Vagina (tissue), 2 donors: ENCODE measurements at places on chromosomes 4 and X.

DNA sequence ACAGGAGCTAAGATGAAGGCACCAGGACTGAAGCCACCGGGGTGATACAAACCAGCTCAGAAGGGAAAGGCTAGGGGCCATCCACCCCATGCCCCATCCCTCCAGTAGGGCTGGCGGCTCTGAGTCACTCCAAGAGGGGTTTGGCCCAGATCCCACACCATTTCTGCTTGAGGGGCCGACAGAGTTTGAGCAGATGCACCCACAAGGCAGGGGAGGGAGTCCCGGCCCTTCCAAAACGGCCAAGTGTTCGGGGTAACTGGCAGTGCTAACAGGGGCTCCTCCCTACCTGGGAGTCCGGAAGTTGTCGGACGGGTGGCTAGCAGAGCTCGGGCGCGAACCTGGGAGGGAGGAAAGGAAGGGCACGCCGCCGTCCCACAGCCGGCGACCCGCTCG, 412 bp downstream of the SLC10A3 start:
- no peak for DNase-seq

- DNase-seq = no peak
Observed at GRCh38 chr4:10810411-10810810, 125.8 kb upstream of the CLNK start.

GRCh38 chr4:126853715-126854114, 779.0 kb upstream of the INTU start:
- DNase-seq = no peak

DNA sequence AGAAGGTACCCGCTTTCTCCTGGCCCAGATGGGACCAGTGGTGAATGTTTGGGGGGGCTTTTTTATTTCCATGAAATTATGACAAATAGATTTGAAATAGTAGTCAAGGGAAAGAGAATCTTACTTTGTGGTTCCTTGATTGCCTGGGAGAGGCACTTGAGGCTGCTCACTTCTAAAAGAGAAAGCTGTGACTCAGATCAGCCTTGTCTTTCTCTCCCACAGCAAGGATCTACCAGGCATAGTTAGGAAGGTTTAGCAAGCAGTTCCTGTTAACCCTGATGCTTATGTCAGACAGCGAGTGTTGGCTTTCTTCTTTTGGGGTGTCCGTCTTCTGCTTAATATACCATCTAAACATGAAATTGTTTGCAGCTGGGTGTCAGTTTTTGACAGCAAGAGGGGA, 114.5 kb downstream of the TSPAN7 start:
- no peak for DNase-seq

DNA sequence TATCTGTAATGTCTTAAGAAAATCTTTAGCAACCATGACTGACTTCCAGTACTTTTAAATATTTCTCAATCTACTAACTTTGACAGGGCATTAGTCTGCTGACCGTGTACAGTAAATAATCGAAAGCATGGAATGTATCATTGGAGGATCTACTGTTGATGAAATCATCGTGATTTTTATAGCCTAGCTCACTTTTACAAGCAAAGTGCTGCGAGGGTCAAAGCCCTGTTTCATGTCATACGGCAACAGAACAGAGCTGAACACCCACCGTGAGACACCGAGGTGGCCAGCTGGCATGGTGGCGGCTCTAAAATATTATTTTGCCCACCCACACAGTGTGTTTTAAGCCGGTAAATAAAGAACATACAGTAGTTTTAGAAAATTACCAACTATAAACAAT, 679.3 kb downstream of the FAT4 start:
- DNase-seq = no peak

DNA sequence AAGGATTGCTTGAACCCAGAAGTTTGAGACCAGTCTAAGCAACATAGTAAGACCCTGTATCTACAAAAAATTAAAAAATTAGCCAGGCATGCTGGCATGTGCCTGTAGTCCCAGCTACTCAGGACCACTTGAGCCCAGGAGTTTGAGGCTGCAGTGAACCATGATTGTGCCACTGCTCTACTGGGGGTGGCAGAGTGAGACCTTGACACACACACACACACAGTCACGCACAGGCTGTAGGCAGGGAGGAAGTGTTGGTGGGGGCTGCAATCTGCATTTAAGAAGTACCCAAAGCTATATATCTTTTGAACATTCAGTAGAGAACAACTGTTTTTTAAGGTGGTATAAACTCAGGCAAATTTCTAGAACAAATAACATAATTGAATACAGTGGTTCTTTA, 7.2 kb downstream of the SCRG1 start:
- no peak for DNase-seq

- no peak for DNase-seq
Observed at GRCh38 chr4:52911684-52912294, 49.7 kb downstream of the RASL11B start.

DNA sequence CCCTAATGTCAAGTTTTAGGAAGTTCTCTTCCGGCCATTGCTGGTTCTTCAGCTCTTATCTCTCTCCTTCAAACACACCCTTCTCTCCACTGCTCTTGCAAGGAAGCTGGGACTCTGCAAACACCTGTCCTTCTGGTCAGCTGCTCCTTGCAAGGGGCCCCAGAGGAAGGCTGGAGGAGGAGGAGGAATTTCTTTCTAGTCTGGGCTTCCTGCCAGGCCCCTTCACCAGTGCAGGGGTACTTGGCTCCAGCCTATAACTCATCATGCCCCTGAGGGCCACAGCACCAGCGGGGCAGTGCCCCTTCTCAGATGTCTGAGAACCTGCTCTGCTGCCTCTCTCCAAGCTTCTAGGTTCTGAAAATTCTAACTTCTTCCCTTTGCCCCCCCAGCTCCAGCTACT, 46.7 kb downstream of the REELD1 start:
- DNase-seq = no peak

DNA sequence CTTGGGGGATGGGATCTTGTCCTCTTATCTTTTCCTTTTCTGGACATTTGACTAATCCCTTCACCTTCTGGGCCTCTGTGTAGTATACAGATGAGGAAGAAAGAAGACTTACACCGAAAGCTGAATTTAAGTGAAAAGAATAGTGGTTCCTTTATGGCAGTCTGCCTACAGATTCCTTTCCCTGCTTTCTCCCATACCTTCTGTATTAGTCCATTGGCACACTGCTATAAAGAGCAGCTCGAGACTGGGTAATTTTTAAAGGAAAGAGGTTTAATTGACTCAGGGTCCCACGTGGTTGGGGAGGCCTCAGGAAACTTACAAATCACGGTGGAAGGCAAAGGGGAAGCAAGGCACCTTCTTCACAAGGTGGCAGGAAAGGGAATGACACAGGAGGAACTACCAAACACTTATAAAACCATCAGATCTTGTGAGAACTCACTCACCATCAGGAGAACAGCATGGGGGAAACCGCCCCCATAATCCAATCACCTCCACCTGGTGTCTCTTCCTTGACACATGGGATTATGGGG, 34.0 kb upstream of the CD38 start:
- no peak for DNase-seq

GRCh38 chrX:4825550-4825949, 1112.1 kb upstream of the PRKX start:
- no peak for DNase-seq

- DNase-seq = no peak
Observed at GRCh38 chr4:145414841-145415240, 66.8 kb upstream of the SMAD1 start.

GRCh38 chr4:150584111-150584915, 2.4 kb downstream of the MAB21L2 start:
- no peak for DNase-seq

DNA sequence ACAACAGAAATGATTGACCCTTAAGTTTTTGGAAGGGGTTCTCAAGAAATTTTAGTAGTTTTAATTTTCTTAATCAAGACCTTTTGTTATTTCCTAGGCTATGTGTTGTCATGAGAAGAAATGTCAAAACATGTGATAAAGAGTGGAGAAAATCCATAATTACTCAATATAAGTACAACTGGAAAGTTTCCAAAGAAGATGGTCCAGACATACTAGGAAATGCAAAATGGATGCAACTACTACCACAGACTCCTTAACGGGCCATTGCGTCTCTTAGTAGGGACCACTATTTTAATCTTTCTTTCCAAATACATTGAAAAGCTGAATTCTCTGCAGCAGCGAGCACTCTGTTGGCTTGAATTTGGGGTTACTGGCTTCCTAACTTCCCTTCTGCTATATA, 148.8 kb downstream of the NWD2 start:
- no peak for DNase-seq

DNA sequence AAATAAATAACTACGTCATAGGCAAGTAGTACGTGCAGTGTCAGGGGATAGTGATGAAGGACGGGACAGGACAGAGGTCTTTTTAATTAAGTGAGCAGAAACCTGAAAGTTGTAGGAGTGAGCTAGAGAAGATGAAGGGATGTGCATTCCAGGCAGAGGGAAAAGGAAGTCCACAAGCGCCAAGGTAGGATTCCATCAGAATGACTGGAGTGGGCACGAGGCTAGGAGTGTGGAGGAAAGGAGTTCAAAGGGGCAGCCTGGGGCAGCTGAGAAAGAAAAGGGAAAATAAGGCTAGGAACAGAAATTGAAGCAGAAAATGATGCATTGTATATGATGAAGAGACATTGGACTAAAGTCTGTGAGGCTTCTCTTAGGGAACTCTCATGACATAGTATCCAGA, 192.2 kb upstream of the TLL1 start:
- DNase-seq = no peak

GRCh38 chr4:55762819-55763218, 56.8 kb upstream of the EXOC1L start:
- DNase-seq = no peak

GRCh38 chr4:45650545-45650944, 473.3 kb downstream of the GABRG1 start:
- no peak for DNase-seq

DNA sequence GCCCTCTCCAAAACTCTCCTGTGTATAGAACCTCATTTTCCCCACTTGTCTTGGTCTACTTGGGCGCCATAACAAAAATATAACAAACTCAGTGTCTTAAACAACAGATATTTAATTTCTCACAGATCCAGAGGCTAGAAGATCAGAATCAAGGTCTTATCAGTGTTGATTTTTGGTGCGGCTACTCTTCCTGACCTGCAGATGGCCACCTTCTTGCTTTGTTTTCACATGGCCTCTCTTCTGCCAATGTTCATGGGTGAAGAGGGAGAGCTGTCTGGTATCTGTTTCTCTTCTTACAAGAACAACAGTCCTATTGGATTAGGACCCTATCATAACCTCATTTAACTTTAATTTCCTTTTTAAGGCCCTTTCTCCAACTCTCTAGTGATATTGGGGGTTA, 177.3 kb downstream of the PABPC4L start:
- DNase-seq = no peak

GRCh38 chr4:167383291-167383690, 149.0 kb upstream of the SPOCK3 start:
- DNase-seq = no peak

DNA sequence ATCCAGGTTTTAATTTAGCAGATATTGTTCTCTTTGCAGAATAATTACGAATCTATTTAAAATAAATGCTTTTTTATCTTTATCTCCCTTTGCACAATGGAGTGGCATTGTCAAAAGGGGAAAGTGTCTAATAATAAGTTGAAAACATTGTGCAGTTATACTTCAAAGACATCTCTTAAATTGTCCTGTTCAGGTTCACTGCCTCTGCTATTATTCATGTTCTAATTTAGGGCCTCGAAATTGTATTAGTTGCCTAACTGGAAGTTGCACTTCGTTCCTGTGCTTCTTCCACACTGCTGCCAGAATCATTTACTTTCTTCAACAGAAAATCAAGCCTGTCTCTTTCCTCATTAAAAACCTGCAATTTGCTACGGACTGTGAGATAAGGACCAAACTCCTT, 150.5 kb upstream of the SPRY1 start:
- no peak for DNase-seq

DNA sequence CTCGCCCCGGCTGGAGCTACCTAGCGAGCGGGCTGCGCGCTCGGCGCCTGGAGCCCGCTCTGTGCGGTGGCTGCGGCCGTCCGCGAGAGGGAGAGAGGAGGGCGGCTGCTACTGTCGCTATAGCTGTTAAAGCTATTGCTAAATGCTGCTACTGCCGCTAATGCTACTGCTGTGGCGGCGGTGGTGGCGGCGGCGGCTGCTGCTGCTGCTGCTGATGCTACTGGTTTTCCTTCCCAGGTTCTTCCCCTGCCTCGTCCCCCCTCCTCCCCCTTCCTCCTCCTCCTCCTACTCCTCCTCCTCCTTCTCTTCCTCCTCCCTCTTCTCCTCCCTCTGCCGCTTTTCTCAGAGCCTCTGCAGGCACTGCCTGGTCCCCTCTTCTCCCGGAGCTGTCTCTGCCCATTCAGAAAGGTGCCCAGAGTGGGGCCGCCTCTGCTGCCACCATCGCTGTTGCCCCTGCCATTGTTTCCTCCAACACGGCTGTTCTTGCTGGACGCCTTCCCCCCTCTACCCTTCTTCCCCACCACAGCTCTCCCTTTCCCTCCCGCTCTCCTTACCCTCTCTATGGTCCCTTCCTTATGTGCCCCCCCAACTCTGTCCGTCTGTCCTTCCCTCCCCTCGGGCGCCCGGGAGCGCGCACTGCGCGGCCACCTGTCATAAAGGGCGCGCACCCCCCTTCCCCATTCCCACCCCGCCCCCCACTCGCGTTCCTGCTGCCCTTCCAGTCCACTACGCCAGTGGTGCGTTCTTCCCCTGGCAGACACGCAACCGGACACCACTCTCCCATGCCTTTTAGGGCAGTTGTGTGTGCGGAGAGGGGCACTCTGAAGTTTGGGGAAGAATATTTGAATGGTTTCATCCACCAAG, at the start of gene NEXMIF:
Gene NEXMIF, minus strand, starts transcription at position 228 of the 864 bp plus-strand sequence.
- DNase-seq = no peak

DNA sequence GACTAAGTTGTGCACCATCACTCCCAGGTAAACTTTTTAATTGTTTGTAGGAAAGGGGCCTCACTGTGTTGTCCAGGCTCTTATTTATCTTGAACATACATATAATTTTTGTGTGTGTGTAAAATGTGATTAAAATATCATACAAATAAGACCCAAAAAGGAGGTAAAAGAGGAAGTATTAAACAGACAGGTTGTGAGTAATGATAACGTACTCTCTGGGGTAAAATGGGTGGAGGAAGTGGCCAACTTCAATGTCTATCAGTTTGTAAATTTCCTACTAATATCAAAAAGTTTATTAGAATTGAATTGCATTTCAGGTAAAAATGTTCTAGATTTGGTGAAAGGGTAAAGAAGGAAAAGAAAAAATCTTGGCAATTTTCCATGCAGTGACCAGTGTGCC, 48.8 kb downstream of the SULT1E1 start:
- no peak for DNase-seq

DNA sequence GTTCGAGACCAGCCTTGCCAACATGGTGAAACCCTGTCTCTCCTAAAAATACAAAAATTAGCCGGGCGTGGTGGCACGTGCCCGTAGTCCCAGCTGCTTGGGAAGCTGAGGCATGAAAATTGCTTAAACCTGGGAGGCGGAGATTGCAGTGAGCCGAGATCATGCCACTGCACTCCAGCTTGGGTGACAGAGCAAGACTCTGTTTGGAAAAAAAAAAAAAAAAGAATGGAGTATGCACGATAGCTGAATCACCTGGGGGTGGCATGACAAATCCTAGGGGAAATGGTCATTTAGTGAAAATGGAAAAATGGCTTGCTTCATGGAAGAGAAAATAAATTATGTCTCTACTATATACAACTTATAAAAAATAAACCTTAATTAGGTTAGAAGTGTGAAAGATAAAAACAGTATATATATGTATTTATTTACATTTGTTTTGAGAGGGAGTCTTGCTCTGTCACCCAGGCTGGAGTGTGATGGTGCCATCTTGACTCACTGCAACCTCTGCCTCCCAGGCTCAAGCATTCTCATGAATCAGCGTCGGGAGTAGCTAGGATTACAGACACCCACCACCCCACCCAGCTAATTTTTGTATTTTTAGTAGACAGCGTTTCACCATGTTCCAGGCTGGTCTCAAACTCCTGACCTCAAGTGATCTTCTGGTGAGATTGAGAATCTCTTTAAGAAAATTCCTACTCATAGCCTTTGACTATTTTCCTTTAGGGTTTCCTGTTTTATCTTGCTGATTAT, 19.3 kb upstream of the ING2 start:
- no peak for DNase-seq

- no peak for DNase-seq
Observed at GRCh38 chr4:15244354-15244753, 183.5 kb upstream of the C1QTNF7 start.
